ENCODE measurements at places on chromosomes 3 and 15. TPM values are rescaled to one million over a fixed set of nuclear protein-coding genes. Genes with fewer than 3 reads are reported as not detected.

DNA sequence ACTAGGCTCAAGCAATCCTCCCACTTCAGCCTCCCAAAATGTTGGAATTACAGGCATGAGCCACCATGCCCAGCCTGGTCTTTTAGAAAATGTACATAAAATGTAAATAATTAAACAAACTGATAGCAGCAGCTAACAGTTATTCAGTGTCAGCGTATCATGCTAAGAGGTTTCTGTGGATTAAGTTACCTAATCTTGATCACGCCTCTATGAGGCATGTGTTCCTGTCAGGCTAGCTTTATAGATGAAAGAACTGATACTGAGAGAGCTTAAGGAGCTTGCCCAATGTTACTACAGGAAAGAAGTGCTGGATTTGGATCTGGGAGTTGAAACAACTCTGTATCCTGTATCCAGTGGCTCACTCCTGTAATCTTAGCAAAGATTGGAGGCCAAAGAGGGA lies 11.2 kb upstream of the MST1R start:
- H3K27me3 ChIP-seq = no peaks in the 10 kb centered on the region
- H3K27ac ChIP-seq = no peak overlapping the region
- no peaks in the 10 kb centered on the region for H3K36me3 ChIP-seq

GRCh38 chr3:52721002-52721729 lies 15.3 kb downstream of the SPCS1 start:
- H3K27ac ChIP-seq = no peak overlapping the region
- no peaks in the 10 kb centered on the region for H3K36me3 ChIP-seq
- no peaks in the 10 kb centered on the region for H3K27me3 ChIP-seq
- H3K4me3 ChIP-seq = no peak overlapping the region
- DNase-seq = no peak
- H3K4me1 ChIP-seq = no peaks in the 10 kb centered on the region

DNA sequence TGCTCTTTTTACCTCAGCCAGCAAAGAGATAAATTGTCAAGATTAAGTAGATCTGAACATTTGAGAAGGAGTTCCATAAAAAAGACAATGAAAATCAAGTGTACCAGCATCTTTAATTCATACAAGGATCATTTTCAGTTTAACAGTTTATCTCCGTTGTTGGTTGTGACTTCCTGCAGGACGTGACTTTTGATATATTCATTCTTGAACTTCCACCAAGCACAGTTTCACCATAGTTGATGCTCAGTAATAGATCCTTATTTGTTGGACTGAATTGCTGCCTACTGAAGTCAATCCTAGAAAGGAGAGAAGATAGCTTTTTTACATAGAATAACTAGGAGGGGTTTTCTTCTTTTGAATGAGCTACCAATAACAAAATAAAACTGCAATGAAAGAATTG lies 408.2 kb downstream of the LPP start:
- H3K4me3 ChIP-seq = no peak overlapping the region
- no peaks in the 10 kb centered on the region for H3K27me3 ChIP-seq
- DNase-seq = no peak

DNA sequence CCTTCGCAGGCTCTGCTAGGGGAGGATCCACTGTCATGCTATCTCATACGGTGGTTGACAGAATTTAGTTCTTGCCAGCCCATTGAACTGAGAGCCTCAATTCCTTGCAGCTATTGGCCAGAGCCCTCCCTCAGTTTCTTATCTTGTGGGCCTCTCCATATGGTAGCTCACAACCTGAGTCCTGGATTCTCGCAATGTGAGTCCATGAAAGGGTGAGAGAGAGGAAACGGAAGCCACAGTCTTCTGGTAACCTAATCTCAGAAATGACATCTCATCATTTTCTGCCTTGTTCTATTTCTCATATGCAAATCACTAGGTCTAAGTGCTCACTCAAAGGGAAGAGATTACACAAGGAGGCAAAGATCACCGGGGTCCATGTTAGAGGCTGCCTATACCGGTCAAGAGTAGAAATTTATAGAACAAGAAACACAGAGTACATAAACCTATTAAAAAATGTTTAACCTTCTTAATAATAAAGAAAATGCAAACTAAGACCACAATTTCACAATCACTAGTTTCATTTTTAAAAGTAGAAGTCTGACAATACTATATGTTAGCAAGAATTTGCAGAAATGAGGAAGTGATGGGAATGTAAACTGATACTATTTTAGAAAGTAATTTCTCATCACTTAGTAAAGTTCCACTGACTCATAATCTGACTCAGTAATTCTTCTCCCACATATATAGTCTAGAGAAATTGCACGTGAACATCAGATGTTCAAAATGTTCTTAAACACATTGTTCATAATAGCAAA lies 378.4 kb upstream of the AGTR1 start:
- H3K27me3 ChIP-seq = no peaks in the 10 kb centered on the region
- no peak for DNase-seq
- no peak overlapping the region for H3K27ac ChIP-seq
- no peaks in the 10 kb centered on the region for H3K4me1 ChIP-seq

DNA sequence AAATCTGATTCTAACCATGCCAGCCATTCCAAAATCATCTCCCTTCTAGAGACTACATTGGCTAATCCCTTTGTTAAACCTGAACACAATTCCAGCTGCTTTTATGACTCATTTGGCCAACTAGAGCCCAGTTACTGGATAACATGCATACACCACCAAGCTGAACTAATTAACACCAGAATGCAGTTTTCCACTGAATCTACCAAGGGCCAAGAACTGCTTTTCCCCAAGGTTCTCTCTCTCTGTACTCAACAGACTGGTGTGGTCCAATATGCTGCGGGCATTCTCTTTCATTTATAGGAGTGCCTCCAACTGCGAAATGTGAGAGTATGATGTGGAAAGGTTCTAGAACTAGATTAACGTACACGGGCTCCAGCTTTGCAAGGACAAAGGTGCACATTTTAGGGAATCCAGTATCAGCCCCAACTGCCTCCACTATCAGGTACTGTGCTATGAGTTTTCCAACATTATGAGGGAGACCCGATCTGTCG lies 1.5 kb downstream of the CHSY1 start:
- no peaks in the 10 kb centered on the region for H3K36me3 ChIP-seq
- H3K27me3 ChIP-seq = no peaks in the 10 kb centered on the region
- DNase-seq = no peak
- H3K4me3 ChIP-seq = peak overlapping the region; percentile 78
- H3K27ac ChIP-seq = peak overlapping the region; percentile 86
- H3K4me1 ChIP-seq = peaks cover 42% of the 10 kb centered on the region

DNA sequence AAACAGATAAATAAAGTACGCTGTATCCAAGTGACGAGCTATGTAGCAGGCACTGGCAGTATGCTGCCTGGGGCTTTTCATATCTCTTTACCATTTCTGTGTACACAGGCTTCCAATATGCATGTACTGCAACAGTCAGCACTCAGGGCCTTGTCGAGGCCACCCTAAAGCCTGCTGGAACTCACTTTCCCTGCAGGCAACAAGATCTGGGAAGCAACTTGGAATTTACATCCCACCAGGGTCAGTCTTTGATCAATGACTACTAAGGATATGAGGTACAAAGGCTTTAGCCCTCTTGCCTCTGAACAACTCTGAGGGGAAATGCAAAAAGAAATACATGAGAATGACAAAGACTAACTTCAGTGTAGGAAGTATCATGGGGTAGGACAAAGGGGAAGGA lies 101.8 kb upstream of the ARL6 start:
- peaks cover 7% of the 10 kb centered on the region for H3K4me1 ChIP-seq
- H3K27me3 ChIP-seq = no peaks in the 10 kb centered on the region
- H3K27ac ChIP-seq = no peak overlapping the region
- no peaks in the 10 kb centered on the region for H3K36me3 ChIP-seq

- no peaks in the 10 kb centered on the region for H3K36me3 ChIP-seq
- no peaks in the 10 kb centered on the region for H3K4me1 ChIP-seq
- no peak overlapping the region for H3K4me3 ChIP-seq
- peak; percentile 9 for DNase-seq
- no peaks in the 10 kb centered on the region for H3K27me3 ChIP-seq
Observed at GRCh38 chr3:47761046-47761445, 20.6 kb downstream of the SMARCC1 start.

GRCh38 chr3:126847061-126847460 lies 135.9 kb upstream of the PLXNA1 start:
- H3K4me3 ChIP-seq = no peak overlapping the region
- DNase-seq = no peak
- H3K4me1 ChIP-seq = peaks cover 7% of the 10 kb centered on the region

- DNase-seq = peak; percentile 34
- H3K27ac ChIP-seq = no peak overlapping the region
- no peaks in the 10 kb centered on the region for H3K4me1 ChIP-seq
- no peaks in the 10 kb centered on the region for H3K36me3 ChIP-seq
- no peak overlapping the region for H3K4me3 ChIP-seq
Observed at GRCh38 chr3:139434764-139435307, 41.5 kb downstream of the RBP2 start.

DNA sequence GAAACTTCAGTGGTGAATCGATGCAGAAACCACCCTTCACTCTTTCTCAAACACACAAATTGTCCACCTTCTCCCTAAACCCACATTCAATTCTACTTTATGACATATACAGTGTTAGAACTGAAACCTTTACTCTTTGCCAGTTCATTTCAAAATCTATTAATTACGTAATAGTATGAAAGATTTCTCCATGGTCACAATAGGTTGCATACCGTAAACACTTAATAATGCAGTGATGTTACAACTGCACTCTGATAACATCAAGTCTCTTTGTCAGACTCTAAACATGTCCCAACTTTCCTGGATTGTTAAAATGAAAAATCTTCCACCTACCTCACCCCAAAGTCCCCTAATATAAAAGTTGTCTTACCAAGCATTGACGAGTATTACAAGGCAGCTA lies 111.8 kb upstream of the PROK2 start:
- H3K27me3 ChIP-seq = no peaks in the 10 kb centered on the region
- no peaks in the 10 kb centered on the region for H3K4me1 ChIP-seq
- no peak overlapping the region for H3K27ac ChIP-seq
- H3K4me3 ChIP-seq = no peak overlapping the region
- H3K36me3 ChIP-seq = no peaks in the 10 kb centered on the region

- no peak overlapping the region for H3K27ac ChIP-seq
- no peaks in the 10 kb centered on the region for H3K36me3 ChIP-seq
- H3K4me1 ChIP-seq = peaks cover 4% of the 10 kb centered on the region
- no peak overlapping the region for H3K4me3 ChIP-seq
- no peak for DNase-seq
Observed at GRCh38 chr3:151091685-151092345, 6.4 kb downstream of the MED12L start.

DNA sequence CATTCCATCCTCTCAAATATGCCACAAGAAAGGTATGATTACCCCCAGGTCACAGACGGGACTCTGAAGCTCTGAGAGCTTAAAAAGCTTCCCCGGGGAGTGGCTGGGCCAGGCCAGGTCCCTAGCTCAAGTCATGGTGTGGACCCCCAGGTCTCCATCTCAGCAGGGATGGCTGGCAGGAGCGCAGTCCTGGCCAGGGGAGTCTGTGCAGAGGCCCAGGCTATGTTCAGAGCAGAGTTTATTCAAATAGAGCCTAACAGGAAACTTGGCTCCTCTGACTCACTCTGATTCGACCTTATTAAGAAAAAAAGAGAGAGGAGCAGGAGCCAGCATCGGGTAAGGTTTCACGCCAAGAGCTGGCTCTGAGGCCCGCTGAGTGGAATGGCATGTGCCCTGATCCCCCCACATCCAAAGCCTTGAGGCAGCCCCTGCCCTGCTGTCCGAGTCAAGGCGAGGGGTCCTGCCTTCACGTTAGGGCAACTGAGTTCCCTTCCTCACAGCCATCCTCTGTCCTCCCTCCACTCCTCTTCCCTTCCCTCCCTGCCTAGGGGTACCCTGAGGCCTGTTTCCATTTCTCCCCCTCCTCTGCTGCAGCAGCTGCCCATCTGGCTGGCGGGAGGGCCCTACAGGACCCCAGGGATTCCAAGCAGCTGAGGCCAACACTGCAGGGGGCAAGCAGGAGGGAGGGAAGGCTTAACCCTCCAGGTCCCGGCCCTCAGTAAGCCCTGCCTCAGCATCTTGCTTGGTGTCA lies 1.9 kb upstream of the LOXL1 start:
- H3K4me3 ChIP-seq = no peak overlapping the region
- no peak for DNase-seq
- no peaks in the 10 kb centered on the region for H3K36me3 ChIP-seq
- no peak overlapping the region for H3K27ac ChIP-seq
- peaks cover 41% of the 10 kb centered on the region for H3K4me1 ChIP-seq
- H3K27me3 ChIP-seq = no peaks in the 10 kb centered on the region

DNA sequence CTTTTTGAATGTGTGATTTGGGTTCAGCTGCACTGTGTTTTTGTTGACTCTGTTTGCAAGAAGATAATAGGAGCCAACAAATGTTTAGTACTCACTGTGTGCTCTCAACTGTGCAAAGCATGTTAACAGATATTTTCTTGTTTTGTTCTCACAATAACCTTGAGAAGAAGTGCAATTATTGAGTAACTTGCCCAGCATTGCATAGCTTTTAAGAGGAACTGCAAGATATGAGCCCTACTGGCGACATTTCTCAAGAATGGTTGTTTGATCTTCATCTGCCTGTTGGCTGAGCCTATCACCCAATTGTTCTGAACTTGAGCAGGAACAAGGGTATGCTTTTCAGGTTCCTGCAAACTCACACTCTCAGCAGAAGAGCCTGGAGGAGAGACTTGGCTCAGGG lies 43.4 kb upstream of the AGBL1 start:
- H3K4me1 ChIP-seq = no peaks in the 10 kb centered on the region
- H3K27ac ChIP-seq = no peak overlapping the region
- no peak overlapping the region for H3K4me3 ChIP-seq
- no peaks in the 10 kb centered on the region for H3K27me3 ChIP-seq
- no peaks in the 10 kb centered on the region for H3K36me3 ChIP-seq
- DNase-seq = no peak

DNA sequence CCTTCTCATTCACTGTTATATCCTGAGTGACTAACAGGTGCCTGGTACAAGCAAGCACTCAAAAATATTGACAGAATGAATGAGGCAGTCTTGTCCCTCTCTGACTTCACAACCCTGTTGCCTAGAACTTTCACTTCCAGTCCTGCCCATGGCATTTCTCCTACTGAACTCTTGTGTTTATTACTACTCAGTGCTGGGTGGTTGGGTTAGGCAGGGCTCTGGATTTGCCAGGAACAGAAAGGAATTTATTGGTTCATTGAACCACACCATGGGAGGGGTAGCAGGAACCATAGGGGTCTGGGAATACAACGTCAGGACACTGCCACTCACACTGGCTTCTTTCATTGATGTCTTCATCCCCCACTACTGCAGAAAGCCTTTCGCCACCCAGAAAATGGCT lies 41.9 kb upstream of the SEMA4B start:
- H3K27me3 ChIP-seq = no peaks in the 10 kb centered on the region
- no peak for DNase-seq
- H3K4me3 ChIP-seq = no peak overlapping the region
- H3K4me1 ChIP-seq = peaks cover 14% of the 10 kb centered on the region
- no peak overlapping the region for H3K27ac ChIP-seq

The TIMP4 gene
- total RNA-seq = 1.3 TPM

The RASGRF1 gene
- 3.1 TPM for total RNA-seq

The TRANK1 gene
- total RNA-seq = 7.6 TPM

The LRRC15 gene
- total RNA-seq = 0.06 TPM

The CLDND1 gene
- 150 TPM for total RNA-seq

The DUOXA2 gene
- 0.31 TPM for total RNA-seq

The MEX3B gene
- 82.1 TPM for total RNA-seq

The TLE3 gene
- total RNA-seq = 139 TPM
